GM13976 (cell line): ENCODE measurements at places on chromosomes 13 and 19.

- DNase-seq, result no peak
Measured at GRCh38 chr13:76286178-76286577, 600.0 kb downstream of the KCTD12 start.

DNA sequence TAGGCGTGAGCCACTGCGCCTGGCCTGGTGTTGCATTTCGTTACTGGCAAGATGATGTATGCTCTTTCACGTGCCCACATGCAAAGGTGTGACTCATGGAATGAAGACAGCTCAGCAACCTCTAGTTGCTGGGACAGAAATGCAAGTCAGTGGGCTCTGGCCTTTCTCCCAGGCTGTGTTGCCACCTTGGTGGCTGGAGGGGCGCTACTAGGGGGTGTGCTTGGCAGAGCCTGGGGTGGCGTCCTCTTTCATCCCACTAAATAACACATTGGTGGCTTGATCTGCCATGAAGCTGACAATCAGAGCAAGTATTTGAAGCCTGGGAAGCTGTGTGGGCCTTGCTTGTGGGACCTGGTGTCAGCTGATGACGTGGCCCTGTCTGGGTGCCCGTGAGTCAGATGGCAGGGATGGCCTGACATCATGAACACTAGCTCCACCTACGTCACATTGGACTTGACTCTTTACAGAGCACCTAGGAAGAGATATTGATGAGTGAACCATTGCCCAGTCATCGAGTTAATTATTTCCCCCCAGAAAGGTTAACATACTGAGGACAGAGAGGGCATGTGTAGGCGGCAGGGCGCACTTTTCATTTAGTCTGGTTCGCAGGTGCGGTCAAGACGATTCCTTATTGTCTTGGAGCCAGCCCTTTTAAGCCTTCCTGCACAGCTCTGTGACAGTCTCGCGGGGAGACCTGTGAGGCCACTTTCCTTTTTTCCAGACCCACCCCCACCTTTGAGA lies 154.2 kb downstream of the TM9SF2 start:
- no peak for DNase-seq

DNA sequence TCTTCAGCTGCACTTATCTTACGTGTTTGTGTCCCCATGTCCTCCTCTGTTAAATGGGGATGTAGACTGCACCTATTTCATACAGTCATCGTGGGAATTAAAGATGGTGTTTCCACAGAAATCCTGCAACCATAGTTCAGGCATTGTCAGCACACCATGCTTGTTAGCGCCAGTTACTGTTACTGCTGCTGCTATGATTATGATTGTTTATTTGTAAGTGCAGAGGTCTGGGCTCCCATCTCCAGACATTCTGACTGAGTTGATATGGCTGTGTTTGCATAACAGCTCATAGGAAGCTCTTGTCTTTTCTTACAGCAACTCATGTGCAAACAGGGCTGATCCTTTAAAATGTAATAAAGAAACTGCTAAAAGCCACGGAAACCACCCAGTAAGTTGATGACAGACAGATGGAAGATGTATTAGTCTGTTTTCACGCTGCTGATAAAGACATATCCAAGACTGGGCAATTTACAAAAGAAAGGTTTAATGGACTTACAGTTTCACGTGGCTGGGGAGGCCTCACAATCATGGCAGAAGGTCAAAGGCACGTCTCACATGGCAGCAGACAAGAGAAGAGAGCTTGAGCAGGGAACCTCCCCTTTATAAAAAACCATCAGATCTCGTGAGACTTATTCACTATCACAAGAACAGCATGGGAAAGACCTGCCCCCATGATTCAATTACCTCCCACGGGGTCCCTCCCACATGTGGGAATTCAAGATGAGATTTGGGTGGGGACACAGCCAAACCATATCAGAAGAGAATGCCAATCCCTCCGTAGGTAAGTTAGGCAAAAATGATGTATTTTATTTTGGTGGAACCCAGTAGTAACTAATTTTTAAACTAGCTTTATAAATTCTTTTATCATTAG lies 1.6 kb downstream of the ZSCAN5A start:
- no peak for DNase-seq

DNA sequence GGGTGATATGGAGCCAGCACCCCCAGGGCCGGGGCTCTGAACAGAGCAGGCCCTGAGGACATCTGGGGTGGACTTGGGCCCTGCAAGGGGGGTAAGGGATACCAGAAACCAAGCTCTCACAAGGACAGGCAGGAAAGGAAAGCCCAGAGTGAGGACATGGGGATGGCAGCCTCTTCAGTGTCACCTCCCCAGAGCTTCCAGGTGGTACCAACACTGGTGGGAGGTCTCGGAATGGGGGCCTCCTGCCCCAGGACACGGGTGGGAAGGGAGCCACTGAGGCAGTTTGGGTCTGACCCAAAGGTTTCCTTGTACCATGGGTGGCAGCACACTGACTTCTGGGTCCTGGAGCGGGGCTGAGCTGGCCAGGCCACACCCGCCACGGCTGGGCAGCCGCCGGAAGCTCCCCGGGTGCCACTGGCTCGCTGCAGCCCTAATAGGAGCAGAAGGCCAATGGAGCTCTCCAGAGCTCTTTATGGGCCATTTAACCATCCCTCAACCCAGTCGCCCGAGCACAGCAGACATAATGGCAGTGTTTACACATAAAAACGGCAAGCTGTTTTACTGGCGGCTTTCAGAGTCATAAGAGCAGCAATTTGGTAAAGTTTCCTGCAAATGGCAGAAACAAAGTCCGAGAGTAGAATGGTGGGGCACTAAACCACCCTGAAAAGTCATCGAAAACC lies 59.3 kb downstream of the PEPD start:
- no peak for DNase-seq

DNA sequence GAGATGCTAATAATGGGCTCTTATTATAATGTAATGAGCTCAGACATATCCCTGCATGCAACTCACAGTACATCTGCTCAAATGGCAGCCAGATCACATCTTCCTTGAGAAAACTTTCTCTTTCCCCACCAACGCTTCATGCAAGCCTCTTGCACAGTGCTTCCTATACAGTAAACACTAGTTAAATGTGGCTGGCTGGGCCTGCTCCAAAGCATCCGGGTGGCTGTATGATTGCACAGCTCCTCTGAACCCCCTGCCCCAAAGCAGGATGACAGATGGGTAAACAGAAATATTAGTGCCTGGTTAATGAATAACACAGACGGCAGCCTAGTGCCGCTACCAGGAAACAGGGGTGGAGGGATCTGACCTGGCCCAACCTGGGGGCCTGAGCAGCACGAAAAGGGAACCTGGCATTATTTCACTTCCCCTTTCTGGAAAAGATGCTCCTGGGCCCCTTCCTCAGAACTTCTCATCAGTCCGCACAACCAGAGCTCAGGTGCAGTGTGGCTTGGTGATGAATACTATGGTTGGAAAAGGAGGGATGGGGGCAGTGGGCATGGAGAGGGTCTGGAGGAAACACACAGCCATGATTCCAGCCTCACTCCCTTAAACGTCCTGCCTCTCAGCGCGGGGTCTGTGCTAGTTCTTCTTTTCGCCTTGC lies 10.8 kb downstream of the FFAR2 start:
- no peak for DNase-seq

- DNase-seq, result no peak
Measured at GRCh38 chr13:76474966-76475365, 411.2 kb downstream of the KCTD12 start.

DNA sequence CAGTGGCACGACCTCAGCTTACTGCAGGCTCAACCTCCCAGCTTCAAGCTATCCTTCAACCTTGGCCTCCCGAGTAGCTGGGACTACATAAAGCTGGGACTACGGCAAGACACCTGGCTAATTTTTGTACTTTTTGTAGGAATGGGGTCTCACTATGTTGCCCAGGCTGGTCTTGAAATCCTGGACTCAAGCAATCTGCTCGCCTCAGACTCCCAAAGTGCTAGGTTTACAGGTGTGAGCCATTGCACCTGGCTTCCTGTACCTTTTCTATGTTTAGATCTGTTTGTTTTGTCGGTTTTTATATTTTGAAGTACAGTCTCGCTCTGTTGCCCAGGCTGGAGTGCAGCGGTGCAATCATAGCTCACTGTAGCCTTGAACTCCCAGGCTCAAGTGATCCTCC lies 17.5 kb upstream of the TICAM1 start:
- DNase-seq, result no peak

GRCh38 chr13:20980899-20981298 lies 78.4 kb upstream of the XPO4 start:
- DNase-seq, result no peak

- DNase-seq, result no peak
Measured at GRCh38 chr13:64912141-64912540, 2318.0 kb downstream of the PCDH9 start.
